ENCODE measurements at places on chromosomes 2 and 18.

GRCh38 chr18:63321291-63321690 lies 1.7 kb upstream of the BCL2 start:
- DNase-seq = no peak

- DNase-seq = peak; percentile 83
These were observed at the start of gene PDE11A for GRCh38 chr2:178072383-178073301. PDE11A (minus strand) TSS chr2:178072777; CDS start chr2:178072437, 340 bp downstream.

GRCh38 chr2:43616967-43617680 lies 19.9 kb upstream of the PLEKHH2 start:
- DNase-seq = no peak

DNA sequence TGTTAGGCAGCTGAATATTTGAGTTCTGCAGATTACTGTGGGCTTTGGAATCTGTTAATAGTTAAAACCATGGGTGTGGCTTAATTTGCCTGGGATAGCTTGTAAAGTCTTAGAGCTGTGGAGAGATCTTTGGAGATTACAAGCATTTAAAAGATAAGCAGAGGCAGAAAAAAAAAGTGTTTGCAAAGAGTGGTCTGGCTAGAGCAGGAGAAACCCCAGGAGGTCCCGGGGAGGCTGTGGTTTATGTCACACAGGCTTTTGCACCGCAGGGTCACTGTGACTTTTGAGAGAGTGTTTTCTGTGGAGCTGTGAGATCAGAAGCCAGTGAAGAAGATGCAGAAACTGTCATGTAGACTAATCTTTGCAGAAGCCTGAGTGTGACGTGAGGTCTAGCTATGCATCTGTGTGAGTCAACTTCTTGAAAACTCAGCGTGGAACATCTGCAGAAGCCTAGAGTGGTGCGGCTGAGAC lies 49.0 kb downstream of the SETBP1 start:
- no peak for DNase-seq

- peak; percentile 20 for DNase-seq
These were observed 1204.5 kb upstream of the ZEB2 start for GRCh38 chr2:145724311-145724898.

- no peak for DNase-seq
These were observed 1057.2 kb upstream of the PIK3C3 start for GRCh38 chr18:40897884-40898283.

GRCh38 chr18:9643549-9643948 lies 29.2 kb upstream of the PPP4R1 start:
- no peak for DNase-seq

DNA sequence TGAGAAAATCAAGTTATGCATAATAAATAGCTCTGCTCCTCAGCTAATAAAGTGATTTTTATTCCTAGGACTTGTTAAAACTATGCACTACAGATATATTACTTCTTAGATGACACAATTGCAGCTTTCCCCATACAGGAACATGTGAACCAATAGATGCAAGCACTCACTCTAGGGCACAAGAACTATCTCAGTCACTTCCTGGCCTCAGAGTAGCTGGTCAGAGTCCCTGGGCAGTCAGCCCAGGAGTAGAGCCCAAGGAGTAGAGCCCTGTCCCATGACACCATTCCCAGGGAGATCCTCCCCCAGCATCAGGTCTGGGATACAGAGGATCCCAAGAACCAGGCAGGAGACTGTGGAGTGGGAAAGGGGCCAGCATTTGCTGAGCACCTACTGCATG lies 2.7 kb downstream of the TNS1 start:
- no peak for DNase-seq

GRCh38 chr18:51425889-51426288 lies 228.4 kb upstream of the MEX3C start:
- no peak for DNase-seq

DNA sequence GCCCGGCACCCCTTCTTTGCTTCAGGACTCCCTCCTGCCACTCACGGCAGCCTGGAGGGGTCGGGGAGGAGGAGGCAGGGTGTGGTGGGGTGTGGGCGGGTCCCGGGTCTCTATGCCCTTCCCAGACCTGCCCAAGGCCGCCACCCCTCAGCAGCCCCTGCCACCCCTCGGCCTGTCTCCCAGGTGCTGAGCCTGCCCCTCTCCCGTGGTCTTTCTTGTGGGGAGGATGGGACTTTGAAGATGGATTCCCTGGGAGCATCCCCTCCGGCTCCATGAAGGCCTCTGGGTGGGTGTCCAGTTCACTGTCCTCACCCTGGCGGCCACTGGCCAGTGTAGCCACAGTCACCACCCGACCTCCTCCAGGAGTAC lies 23.2 kb downstream of the KCNIP3 start:
- no peak for DNase-seq

GRCh38 chr2:184685999-184686841 lies 87.9 kb downstream of the ZNF804A start:
- no peak for DNase-seq

GRCh38 chr2:237733677-237734300 lies 64.8 kb upstream of the RBM44 start:
- DNase-seq = no peak

GRCh38 chr2:98487806-98488189 lies 43.1 kb downstream of the INPP4A start:
- DNase-seq = peak; percentile 60

GRCh38 chr18:45626330-45627203 lies 11.3 kb downstream of the SLC14A2 start:
- no peak for DNase-seq

DNA sequence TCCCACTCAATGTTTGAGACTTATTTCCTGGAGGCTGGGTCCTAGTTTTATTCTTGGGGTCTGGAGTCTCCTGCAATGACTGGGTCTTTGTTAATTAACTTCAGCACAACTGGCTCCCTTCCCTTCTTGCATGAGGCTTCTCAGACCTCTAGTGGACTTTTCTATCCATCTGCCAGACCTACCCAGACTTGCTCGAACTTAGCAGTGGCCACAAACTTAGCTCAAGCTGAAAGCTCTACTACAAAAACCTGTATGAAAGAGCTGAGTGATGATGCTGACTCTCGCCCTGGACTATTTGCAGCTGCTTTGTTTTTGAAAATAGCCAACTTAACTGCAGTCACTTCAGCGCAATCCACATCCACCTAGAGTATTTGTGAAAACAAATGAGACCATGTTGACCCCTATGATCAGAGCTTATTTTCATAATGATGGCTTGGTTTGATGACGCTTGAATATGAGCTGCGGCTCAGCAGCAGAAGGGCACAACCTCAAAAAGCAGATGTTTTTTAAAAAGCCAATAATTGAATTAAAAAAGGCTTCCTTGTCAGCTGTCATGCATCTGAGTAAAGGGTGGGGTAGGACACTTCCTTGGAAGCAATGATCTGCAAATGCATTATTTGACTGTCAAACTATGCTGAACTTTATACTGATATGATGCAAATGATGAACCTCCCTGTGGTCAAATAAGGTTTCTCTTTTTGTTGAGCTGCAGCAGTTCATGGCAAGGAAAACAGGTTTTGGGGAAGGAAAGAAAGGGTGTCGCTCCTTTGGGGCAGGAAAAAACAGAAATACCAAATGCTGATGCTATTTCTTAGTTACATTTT lies 10.6 kb upstream of the ANXA4 start:
- no peak for DNase-seq

DNA sequence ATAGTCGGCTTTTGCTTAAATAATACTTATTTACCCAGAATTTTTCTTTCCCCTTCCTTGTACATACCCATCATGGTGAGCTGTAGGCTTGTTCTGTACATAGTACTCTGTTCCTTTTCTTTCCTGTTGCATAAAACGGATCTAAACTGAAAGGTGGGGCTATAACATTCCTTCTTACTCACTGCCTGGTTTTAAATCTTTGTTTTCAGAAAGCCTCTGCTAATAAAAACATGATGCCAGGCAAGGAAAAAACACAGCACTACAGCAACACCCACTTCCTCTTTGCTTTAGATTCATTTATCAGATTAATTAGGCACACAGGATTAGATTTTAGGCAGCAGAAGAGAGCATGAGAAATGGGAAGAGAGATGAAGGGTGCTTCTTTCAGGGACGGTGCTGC lies 19.6 kb upstream of the STON1 start:
- DNase-seq = no peak

GRCh38 chr18:69996417-69996816 lies 48.7 kb upstream of the CD226 start:
- DNase-seq = no peak

- DNase-seq = no peak
These were observed 72.8 kb downstream of the DDX1 start for GRCh38 chr2:15664273-15665066.

DNA sequence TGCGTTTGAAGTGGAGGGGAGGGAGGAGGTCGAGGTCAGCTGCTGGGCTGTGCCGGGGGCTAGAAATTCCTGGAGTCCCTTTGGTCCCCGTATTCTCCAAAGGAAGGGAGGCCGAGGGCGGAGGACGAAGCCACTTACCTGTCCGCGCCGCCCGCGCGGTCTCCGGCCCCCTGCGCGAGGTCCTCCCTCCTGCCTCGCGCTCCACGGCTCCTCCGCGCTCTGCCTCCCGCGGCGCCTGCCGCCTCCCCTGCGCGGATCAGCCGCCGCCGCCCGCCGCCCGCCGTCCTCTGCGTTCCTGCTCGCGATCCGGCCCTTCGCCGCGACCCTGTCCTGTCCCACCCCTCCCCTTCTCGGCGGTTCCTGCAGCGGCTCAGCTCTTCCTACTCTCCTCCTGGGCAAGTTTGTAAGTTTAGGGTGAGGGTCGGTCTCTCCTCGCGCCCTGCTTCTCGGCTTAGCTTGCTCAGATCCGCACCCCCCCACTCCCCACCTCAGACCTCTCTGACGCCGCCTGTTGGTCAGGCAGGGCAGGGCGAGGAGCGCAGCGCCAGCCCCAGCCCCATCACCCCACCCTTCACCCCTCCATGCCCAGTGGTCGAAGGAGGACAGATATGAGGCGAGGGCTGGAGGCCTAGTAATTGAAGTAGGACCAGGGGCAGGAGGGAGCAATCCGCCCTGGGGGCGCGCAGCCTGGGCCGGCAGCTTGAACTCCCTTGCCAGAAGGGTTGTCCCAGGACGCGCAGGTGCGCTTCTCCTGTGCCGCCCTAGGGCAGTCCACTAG lies 9.7 kb upstream of the SKOR2 start:
- DNase-seq = peak; percentile 19

DNA sequence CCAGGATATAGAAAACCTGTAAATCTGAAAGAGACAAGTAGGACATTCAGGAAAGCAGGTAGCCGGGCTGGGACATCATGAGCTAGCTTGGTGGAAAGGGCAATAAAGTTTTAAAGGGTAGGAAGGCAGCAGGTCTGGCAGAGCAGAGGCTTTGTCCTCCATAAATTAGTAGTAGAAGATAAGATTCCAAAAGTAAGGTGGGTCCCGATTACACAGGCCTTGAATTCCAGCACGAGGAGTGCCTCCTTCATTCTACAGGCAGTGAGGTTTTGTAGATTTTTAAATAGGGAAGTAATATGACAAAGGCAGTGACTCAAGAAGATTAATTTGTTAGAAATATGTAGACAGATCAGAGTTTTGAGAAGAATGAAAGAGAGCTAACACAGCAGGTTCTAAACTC lies 160.7 kb downstream of the DTNB start:
- DNase-seq = no peak

DNA sequence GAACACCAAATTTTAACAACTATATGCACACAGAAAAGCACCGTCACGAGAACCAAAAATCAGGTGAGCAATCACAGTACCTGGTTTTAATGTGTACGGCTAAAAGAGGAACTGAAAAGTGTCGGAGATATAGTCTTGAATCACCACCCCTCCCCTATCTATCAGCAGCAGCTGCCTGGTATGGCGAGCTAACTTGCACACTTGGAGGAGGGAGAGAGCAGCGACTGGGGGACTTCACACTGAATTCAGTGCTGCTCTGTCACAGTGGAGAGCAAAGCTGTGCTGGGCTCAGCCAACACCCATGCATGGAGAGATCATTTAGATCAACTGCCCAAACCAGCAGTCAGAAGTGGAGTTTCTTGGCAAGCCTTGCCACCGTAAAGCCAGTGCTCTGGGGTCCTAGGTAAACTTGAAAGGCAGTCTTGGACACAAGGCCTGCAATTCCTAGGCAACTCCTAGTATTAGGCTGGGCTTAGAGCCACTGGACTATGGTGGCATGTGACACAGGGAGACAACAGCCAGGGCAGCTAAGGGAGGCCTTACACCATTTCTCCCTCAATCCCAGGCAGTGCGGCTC lies 89.2 kb upstream of the CD226 start:
- DNase-seq = peak; percentile 79

DNA sequence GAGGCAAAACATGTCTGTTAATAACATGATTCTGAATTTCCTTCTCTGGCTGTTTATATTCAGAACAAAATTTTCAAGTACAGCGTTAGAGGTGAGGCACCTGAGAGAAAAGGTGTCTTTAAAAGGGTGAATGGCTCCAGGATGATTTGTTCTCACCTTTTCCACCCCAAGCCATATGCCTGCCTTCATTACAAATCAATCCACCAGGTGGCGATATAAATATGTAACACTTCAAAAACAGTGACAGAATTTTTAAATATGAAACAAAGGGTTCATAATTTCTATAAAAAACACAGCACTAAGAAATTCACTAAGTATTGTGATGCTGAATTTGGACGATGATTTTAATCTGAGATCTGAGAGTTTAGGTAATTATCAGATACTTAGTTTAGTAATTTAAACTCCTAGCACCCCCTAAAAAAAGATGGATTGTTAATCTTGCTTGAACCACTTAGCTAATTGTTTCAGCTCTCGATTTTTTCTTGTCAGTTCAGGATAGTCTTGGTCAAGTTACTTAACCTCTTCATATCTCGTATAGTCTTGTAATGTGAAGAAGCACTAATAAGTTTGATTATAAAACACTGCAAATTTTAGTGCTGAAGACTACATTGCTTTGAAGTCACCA lies 528.8 kb downstream of the CPS1 start:
- DNase-seq = peak; percentile 35

All from erythroblast (primary cell).